Mucosa of descending colon (tissue), 3 donors: ENCODE measurements at places on chromosomes 12 and 14. TPM values are rescaled to one million over a fixed set of nuclear protein-coding genes. Genes with fewer than 3 reads are reported as not detected.

GRCh38 chr14:77106666-77107065, 8.6 kb downstream of the CIPC start:
- DNase-seq, result no peak

DNA sequence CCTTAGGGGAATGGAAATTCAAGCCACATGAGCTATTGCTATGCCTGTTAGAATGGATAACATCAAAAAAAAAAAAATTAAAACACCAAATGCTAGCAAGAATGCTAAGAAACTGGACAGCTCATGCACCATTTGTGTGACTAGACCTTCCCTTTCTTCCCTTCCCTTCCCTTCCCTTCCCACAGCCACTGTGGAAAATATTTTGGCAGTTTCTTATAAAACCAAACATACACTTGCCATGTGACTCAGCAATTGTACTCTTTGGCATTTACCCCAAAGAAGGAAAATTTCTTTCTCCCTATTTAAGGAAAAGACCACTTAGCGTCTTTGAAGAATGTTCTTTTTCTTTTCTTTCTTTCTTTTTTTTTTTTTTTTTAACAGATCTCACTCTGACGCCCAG, 49.1 kb upstream of the FKBP4 start:
- DNase-seq, result no peak

GRCh38 chr12:57224973-57225679, 4.4 kb upstream of the SHMT2 start:
- DNase-seq, result no peak

GRCh38 chr14:73909681-73910080, 23.0 kb downstream of the ZNF410 start:
- no peak for DNase-seq

Gene HAL
- total RNA-seq, result 1.8 TPM

Gene CBX5
- total RNA-seq, result 37.1 TPM
